Urinary bladder (tissue), 4 donors: ENCODE measurements at places on chromosomes 1 and 21. TPM values are rescaled to one million over a fixed set of nuclear protein-coding genes. Genes with fewer than 3 reads are reported as not detected.

CA14 gene
- total RNA-seq: 0.37 TPM

GRCh38 chr1:247204177-247204647, 32.4 kb upstream of the ZNF124 start:
- DNase-seq: no peak

- DNase-seq: no peak
These were observed 36.1 kb downstream of the CCDC185 start for GRCh38 chr1:223429313-223429731.

- DNase-seq: no peak
These were observed 72.0 kb downstream of the EIF4G3 start for GRCh38 chr1:21104683-21105082.

DNA sequence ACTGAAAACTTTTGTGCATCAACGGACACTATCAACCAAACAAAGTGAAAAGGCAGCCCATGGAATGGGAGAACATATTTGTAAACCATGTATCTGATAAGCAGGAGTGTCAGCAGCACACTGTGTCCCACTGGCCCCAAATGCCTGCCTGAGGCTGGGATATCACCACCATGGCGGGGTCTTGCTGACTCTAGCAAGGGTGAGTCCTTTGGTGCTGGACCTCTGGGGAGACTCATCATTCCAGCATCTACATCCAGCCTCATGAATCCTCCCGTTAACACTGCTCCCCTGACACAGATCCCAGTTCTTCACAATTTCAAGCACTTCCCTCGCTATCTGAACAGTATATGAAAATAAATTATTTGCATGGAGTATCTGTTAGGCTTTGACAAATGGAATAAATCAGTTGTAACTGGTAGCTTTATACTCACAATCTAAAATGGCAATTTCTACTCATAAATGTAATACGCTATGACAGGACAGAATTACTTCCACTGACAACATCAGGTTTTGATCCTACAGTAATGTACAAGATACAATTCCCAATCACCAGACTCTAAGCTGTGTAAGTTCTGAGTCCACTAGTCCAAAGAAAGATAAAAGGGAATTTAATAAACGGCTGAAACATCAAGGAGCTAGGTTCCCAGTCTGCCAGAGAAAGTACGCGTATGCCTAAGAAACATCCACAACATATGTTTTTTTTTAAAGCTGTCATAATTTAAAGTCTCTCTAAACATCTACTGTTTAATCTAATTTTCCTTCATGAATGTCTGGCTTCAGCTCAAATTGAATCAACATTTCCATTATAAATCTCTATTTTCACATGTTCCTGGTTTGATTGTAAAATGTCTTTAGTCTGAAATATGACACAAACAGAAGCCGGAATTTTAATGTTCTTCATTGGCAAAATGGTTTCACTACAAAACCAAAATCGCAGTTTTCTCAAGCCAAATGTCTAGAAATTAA, 95.1 kb downstream of the SIPA1L2 start:
- no peak for DNase-seq

DNA sequence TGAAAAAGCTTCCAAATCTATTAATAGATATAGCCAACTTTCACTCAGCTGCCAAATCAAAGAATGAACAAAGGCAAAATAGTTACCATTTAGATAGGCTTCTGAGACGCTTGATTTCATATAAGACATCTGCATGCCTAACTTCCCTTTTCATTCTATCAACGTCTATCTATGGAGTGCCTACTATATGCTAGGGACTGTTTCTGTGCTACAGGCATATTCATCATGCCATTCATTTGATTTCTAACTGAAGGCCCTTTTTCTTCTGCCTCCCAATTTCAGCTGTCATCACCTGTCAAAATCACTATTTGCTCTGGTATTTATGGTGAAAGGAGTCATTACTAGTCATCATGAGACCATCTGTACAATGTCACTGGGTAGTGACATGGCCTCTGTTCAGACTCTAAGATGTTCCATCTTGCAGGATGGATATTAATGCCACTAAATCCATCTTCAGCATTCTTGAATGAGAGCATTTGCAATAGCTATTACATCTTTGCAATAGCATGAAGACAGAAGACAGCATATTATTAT, 4.3 kb upstream of the KRTAP13-1 start:
- DNase-seq: no peak

SLC45A1 gene
- total RNA-seq: 1.6 TPM

GRCh38 chr1:212917134-212917485, 33.2 kb upstream of the VASH2 start:
- DNase-seq: no peak

DNA sequence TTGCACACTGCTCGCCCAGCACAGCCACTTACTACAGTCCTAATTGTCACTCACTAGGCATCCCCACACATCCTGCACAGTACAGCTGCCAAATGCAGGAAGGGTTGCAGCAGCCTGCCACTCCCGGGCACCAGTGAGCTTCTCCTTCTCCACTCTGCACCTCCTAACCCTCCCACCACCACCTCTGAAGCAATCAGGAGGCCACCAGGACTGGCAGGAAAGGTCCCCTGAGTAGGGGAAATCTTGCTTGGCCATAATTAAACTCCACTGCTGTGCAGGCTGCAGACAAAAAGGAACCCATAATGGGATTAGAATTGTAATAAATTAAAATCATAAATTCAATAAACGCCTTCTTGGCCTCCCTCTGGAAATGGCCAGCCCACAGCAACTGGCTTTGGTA, 31.8 kb downstream of the FBXO2 start:
- no peak for DNase-seq

- no peak for DNase-seq
These were observed 143.4 kb upstream of the C8B start for GRCh38 chr1:57109247-57109646.

DNA sequence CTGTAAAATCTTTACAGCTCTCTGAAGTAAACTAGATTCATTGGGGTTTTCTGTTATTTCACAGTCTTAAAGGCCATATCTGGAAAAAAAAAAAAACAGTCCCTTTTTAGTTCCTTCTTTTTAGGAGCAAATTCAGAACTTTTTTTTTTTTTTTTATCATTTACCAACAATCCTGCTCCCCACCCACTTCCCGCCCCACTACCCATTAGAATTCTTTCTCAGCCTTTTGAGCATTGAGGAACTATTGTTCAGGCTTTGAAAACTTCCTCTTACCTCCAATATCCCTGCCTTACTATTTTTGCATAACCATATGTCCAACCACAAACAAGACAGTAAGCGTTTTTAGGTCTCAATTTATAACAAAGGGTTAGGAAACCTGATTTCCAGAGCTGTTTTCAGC, 330.1 kb downstream of the PLPP3 start:
- DNase-seq: no peak

SLC30A2 gene
- total RNA-seq: 1.7 TPM

DNA sequence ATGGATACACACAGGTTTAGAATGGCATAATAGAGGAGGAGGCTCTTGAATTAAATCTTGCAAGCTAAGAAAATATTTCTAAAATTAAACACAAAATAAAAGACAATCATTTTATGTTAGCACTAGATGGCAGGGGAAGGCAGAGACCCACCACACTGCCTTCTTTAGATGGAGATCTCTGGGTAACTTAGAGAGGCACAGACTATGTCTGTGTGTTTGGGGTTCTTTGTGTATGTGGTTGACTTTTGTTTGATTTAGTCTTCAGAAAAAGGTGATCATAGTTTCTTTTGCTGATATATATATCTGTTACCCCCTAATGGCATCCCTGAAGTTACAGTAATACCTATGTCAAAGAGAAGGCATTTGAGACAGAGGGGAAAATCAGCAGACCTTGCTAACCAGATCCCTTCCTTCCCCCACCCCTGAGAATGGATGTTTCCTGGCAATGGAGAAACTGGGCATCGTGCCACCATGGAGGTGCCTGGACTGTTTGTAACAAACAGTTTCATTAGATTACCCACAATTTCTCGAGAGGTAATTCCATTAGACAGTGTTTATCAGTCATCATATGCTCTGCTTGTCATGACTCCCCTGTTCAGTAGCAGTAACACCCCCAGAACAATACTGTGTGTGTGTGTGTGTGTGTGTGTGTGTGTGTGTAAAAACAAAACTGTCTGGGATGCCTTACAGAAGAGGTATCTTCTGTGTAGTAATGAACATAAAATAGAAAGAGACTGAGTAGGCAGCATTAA, 228.3 kb upstream of the DEPDC1 start:
- DNase-seq: peak; percentile 20
